ENCODE measurements at places on chromosomes 12 and 14. TPM values are rescaled to one million over a fixed set of nuclear protein-coding genes. Genes with fewer than 3 reads are reported as not detected.

The GDF3 gene
- total RNA-seq = not detected

The FAIM2 gene
- 2.9 TPM for total RNA-seq

The OAS2 gene
- 11.4 TPM for total RNA-seq

The DAO gene
- not detected for total RNA-seq

The B3GNT4 gene
- total RNA-seq = 1.1 TPM

The OR6C2 gene
- total RNA-seq = not detected

The KRT3 gene
- 0.57 TPM for total RNA-seq

The CCND2 gene
- 13.9 TPM for total RNA-seq

The CLEC1A gene
- total RNA-seq = 4.2 TPM

The LTBP2 gene
- 20.9 TPM for total RNA-seq

Measured in esophagus squamous epithelium (tissue), 5 donors.